Fibroblast of skin of back (primary cell): ENCODE measurements at places on chromosomes 16 and 17.

DNA sequence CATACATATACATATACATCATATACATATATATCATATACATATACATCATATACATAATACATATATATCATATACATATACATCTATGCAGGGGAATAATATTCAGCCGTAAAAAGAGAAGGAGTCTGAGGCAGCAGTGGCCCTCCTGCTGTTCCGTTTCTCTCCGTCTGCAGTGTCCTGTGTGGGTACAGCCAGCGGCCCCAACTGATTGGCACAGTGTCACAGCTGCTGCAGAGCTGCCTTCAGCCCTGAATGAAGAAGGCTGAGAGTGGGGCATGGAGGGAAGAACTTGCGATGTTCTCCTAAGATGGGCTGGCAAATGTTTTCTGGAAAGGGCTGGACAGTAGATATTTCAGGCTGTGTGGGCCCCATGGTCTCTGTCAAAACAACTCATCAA is 146.9 kb downstream of the SNX29 start:
- DNase-seq = no peak

DNA sequence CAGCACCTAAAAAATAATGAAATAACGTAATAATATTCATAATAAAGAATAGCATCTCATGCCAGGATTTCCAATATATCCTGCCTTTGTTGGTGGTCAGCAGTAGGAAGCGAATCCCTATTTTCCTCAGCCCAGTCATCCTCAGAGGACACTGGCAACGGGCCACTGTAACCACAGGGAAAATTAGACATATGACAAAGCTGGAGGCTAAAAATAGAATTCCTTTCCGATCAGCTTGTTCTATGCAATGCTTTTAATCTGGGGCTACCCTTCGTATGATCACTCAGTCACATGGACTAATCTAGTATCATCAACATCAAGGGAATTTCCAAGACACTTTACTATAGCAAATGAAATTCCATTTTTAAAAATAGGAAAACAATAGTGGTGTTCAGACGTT is 246.9 kb upstream of the KCNJ16 start:
- DNase-seq = peak; percentile 80

- DNase-seq = no peak
Observed at GRCh38 chr17:45101546-45101882, 30.8 kb downstream of the PLCD3 start.

DNA sequence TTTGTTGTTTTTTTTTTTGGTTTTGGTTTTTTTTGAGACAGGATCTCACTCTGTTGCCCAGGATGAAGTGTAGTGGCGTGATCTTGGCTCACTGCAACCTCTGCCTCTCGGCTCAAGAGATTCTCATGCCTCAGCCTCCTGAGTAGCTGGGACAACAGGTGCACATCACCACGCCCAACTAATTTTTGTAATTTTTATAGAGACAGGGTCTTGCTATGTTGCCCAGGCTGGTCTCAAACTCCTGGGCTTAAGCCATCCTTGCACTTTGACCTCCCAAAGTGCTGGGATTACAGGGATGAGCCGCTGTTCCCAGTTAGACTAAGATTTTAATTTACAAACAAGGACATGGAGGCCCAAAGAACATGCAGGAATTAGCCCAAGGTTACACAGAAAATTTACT is 91.8 kb upstream of the NOL11 start:
- no peak for DNase-seq

DNA sequence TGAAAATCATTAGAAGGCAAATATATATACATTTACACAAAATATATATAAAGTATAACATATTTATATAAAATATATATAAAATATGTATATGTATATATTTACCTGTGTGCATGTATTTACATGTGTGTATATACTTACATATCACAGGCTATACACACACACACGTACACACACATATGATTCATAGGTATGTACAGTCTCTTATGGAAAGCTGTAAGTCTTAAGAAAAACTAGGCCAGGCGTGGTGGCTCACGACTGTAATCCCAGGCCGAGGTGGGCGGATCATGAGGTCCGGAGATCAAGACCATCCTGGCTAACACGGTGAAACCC is 14.7 kb downstream of the TOM1L2 start:
- no peak for DNase-seq

GRCh38 chr17:29575511-29576213 is 7.2 kb downstream of the TP53I13 start:
- no peak for DNase-seq

GRCh38 chr17:3573246-3574100 is 15.9 kb upstream of the TRPV3 start:
- no peak for DNase-seq

GRCh38 chr17:61389670-61390478 is 9.8 kb upstream of the TBX2 start:
- DNase-seq = no peak
